ENCODE measurements at places on chromosomes 16 and 17. TPM values are rescaled to one million over a fixed set of nuclear protein-coding genes. Genes with fewer than 3 reads are reported as not detected.

DNA sequence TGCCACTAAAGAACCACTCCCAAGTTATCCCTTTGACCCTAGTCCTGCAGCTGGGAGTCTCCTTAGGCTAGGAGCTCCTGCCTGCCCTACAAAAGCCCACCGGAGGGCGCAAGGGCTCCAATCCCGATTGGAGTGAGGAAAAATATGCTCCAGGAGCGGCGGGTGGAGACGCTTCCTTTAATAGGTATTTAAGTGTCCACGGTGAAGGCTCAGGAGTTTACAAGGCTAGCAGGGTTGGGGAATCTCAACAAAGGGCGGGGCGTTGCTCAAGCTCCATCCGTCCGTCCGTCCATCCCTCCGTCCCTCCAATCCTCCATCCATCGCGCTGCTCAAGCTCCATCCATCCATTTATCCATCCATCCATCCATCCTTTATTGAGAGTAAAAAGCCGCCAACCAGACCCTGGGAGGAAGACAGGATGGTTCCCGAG is 556 bp upstream of the SPNS1 start:
- peak; percentile 30 for DNase-seq

- DNase-seq: no peak
Measured at GRCh38 chr17:27810211-27810901, 10.0 kb upstream of the NOS2 start.

GRCh38 chr16:75931043-75931442 is 204.8 kb upstream of the CPHXL start:
- DNase-seq: no peak

Gene CFAP97D1
- total RNA-seq: not detected

GRCh38 chr17:30950669-30951399 is 20.0 kb upstream of the RNF135 start:
- no peak for DNase-seq

DNA sequence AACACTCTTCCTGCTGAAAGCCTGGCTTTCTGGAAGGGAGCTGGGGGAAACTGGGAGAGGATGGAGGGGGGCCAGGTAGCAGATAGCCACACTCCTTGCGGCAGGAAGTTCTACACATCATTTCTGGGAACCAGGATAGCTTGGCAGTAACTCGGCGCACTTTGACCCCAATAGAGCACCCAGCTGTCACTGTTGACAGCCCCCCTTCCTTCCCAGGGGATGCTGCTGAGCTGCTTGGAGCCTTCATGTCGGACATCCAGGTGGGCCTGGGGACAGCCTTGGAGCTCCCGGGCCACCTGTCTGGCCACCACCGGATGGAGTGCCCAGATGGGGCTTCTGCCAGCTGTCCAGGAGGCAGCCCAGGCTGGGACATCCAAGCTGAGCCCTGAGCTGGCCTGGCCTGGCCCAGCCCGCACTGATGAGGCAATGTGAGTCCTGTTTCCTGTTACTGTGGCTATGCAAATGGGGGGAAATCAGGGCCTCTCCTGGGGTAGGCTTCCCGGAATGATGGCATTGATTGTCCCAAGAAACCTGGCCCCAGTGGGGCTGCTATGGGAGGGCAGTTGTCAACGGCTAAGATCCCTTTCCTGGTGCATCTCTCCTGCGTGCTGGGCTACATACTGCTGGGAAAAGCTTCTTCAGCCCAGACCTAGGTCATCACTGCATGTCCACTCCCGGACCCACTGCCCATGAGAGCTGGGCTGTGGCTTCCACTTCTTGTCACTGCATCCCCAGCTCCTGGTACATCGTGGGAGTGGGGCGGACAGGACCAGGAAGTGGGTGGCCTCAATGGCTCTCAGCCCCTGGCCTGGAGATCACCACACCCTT is 50.0 kb downstream of the SOCS1 start:
- no peak for DNase-seq

- DNase-seq: no peak
Measured at GRCh38 chr16:53662072-53662471, 41.6 kb downstream of the RPGRIP1L start.

DNA sequence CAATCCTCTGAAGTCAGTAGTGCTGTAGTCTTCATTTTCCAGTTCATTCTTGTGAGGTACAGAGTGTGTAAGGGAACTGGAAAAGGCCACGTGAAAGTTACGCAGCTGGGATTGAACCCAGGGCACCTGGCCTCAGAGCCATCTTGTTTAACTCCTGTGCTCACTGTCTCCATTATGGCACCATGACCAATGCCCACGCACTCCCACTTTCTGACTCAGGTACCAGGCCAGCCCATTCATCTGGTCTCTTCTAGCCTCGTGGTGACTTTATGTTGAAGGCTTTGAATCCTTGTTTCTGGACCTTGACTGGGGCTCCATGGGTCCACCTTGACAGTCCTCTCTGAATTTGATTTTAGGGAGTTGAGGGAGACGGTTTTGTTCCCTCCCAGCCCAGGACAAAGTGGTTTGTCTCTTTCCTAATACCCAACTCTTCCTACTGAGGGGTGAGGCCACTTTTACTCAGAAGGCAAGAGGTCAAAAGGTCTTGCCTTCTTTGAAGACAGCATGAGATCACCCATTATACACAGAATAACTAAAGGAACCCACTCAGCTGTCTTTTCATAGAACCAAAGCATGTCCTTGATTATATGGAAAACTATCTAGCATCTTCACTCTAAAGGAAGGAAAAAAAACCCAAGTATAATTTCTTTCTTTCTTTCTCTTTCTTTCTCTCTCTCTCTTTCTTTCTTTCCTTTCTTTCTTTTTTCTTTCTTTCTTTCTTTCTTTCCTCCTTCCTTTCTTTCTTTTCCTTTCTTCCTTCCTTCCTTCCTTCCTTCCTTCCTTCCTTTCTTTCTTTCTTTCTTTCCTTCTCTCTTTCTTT is 50.0 kb downstream of the OTOA start:
- no peak for DNase-seq

GRCh38 chr17:82028246-82028645 is 3.2 kb upstream of the RAC3 start:
- no peak for DNase-seq

- DNase-seq: no peak
Measured at GRCh38 chr17:67992548-67993152, 3.6 kb downstream of the C17orf58 start.

GRCh38 chr16:23302045-23302956 is at the start of gene SCNN1B:
SCNN1B (plus strand) TSS chr16:23302302; CDS start chr16:23348600, 46,298 bp downstream.
- DNase-seq: no peak

- no peak for DNase-seq
Measured at GRCh38 chr17:78206298-78206697, 7.8 kb upstream of the BIRC5 start.

Gene TERB1
- total RNA-seq: 0.33 TPM
